ENCODE measurements at places on chromosomes 12 and 14.

GRCh38 chr12:41558671-41559070 is 370.6 kb downstream of the PDZRN4 start:
- no peak for DNase-seq

DNA sequence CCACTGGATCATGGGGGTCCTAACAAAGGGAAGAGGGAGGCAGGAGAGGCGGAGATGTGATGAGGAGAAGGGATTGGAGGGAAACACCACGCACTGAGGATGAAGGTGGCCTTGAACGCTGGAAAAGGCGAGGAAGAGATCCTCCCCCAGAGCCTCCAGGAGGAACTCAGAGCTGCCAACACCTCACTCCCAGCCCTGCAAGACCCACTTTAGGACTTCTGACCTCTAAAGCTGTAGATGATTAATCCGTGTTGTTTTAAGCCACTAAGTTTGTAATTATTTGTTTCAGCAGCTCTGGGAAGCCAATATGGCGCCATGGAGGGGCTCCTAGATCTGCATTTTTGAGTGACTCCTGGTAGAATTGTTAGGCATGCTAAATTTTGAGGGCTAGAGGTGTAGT is 74.6 kb upstream of the CEP83 start:
- no peak for DNase-seq

GRCh38 chr12:121656122-121656521 is 13.3 kb downstream of the MORN3 start:
- DNase-seq: no peak

GRCh38 chr14:32559048-32559447 is 229.9 kb downstream of the AKAP6 start:
- DNase-seq: no peak

DNA sequence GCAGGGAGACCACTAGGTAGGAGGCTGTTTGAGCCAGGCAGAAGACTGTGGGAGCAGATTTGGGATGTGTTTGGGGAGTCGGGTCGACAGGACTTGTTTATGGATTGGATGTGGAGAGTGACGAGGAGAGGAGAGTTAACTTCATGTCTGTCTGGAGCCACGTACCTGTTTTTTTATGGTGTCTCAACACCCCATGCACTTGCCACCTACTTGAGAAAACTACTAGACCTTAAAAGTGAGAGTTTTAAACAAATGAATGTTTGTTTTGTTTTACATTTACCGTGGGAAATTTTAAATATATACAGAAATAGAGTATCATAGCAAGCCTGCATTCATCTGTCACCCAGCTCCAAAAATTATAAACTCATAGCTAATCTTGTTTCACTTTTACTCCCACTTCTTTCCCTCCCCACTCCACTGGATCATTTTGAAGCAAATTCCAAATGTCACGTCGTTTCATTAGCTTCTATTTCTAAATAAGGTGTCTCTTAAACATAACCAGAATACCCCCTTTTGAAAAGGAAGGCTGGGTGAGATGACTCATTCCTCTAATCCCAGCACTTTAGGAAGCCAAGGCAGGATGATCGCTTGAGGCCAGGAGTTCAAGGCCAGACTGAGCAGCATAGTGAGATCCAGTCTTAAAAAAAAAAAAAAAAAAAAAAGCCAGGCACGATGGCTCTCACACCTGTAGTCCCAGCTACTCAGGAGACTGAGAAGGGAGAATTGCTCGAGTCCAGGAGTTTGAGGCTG is 136.2 kb downstream of the ANO6 start:
- no peak for DNase-seq

- no peak for DNase-seq
Measured at GRCh38 chr12:47190905-47191304, 111.1 kb upstream of the AMIGO2 start.

DNA sequence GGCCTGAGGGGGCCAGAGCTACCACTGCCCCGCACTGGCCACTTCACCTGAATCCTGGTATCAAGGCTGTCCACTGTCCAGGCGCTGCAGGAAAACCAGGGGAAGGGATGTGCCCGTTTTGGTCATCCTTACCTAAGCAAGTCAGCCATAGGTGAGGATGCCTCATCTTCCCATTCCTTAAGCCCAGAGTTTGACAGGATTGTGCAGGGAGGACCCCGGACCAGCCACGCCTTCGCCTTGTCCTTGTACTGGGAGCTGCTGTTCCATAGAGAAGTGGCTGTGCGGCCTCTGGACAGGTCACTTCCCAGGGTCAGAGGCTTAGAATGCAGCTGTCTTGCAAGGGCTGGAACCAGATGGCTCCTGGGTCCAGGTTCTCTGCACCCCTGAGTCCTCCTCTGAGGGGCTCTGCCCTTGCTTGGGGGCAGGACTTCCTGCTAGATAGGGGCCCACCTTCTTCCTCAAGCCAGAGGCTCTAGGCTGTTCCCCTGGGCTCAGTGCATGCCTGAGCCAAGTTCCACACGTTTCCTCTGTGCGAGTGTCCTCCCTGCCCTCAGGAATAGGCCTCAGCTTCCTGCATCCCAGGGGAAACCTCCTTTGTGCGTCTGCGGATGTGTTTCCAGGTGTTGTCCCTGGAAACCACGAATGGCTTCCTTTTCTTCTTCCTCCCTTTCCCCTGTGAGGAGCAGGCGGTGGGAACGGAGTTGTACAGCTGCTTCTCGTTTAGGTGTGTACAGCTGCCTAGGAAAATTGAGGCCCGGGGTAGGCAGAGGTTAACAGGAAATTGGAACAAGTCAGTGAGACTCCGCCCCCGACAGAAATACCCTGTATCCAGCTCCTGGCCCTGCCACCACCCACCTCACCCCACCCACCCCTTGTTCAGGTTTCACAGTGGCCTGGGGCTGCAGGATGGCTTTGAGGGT is 54.3 kb upstream of the RIN3 start:
- no peak for DNase-seq

GRCh38 chr14:29637411-29637810 is 290.2 kb downstream of the PRKD1 start:
- DNase-seq: no peak

DNA sequence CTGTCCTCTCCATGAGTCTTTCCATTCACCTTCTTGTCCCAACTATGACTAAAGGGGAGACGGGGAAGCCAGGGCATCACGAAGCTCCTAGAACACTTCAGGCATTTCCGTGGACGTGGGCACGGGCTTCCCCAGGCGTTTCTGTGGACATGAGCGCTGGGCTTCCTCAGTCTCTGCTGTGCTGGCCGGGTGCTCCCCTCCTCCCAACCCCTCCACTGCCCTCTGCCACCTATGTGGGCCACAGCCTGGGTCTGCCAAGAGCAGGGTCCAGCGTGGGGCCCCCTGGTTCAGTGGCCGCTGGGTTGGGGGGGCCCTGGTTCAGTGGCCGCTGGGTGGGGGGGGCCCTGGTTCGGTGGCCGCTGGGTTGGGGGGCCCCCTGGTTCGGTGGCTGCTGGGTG is 14.8 kb downstream of the HIP1R start:
- DNase-seq: no peak

DNA sequence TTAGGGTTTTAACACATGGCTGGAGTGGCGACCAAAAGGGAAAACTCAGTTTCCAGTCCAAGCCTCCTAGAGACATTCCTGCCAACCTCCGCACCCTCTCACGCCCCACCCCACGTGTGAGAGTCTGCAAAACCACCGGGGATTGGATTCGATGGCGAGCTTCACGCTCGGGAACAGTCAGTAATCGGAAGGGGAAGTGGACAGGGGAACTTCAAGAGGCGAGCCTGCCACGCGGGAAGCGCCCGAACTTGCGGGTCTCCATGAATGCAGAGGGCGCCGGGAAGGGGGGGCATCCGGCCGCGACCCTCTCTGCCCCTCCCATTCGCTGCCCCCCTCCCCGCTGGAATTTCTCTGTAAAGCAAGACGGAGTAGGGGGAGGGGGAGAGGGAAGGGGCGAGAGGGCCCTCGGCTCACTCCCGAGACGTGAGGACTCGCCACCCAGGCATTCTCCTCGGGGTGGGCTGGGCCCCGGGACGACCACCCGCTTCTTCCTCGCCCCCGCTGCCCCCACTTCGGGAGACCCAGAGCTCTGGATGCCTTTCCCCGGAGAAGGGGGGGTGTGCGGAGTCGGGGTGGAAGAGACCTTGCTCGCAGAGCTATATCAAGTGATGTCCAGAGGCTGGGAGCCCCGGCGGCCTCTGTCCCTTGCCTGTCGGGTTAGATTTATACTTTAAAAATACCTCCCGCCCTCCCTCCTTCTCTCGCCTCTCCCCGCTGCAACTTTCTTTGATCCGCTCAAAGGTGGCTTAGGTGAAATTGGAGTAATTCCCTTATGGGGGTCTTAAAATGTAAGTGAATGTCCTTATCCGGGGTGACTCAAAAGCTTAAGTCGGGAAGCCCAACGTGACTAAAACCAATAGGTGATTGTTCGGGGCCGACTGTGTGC is 2.5 kb upstream of the CCND2 start:
- peak; percentile 79 for DNase-seq

DNA sequence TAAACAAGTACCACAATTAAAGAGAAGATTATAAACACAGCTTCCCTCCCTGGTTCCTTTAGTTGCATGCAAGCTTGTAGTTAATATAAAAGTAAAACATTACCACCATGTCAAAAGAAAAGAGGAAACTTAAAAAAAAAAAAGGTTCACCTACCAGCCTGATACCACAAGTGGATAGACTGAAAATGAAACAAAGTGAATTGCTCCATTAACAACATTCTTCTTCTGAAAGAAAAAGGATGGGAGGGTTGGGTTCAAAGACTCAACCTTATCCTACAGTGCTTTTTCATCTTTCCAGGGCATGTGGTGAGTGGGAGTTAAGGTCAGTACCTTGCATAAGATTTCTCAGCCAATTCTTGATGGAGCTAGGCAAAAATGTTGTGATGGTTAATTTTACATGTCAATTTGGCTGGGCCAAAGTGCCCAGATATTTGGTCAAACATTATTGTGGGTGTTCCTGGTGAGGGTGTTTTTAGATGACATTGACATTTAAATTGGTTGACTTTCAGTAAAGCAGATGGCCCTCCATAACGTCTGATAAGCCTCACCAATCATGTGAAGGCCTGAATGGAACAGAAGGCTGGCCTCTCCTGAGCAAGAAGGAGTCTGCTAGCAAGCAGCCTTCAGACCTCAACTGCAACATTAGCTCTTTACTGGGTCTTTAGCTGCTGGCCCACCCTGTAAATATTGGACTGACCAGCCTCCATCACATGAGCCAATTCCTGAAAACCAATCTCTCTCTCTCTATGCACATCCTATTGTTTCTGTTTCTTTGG is 28.8 kb downstream of the VCPKMT start:
- DNase-seq: no peak

DNA sequence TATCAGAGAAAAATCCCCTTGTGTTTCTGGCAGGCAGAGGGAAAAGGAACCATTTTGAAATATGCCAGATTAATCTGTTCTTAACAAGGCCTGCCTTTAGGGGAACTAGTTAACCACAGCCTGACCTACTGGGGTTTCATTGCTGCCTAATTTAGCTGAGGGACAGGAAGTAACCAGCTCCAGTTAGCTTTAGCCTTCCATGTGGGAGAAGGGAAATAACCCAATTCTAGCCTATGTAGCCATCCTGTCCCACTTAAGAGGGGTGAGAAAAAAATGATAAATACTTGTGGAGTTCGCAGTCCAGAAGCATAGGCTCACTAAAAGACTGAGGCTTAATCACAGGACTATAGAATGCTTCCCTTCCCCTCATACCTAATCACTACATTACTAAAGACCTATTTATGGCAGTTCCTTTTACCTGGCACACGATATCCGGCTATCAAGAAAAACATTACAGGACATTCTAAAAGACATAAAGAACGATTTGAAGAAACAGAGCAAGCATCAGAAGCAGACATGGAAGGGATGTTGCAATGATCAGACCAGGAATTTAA is 22.8 kb downstream of the COX8C start:
- DNase-seq: no peak

DNA sequence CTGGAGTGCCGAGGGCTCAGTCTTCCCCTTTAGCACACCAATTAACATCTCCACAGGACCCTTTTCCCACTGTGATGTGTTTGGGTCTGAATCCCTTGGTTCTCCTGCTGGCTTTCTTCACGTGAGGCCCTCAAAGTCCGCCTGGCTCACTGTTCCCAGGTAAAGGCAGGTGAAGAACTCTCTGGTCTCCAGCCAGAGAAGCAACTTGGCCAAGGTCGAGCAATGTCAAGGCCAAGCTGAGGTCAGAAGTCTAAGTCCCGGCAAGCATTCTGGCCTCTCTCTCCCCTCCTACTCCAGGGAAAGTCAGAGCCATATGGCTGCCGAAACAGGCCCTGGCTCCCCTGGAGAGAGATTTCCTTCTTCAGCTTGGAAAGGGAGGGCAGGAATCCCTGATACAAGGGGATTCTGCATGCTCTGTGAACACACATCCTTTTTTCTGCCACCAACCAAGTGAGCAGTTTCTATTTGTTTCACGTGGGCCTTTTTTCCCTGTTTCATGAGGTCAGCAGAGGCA is 61.4 kb upstream of the ESRRB start:
- DNase-seq: no peak

- no peak for DNase-seq
Measured at GRCh38 chr14:69667938-69668335, 56.5 kb downstream of the SUSD6 start.

GRCh38 chr14:52455291-52456088 is 96.8 kb downstream of the TXNDC16 start:
- no peak for DNase-seq

DNA sequence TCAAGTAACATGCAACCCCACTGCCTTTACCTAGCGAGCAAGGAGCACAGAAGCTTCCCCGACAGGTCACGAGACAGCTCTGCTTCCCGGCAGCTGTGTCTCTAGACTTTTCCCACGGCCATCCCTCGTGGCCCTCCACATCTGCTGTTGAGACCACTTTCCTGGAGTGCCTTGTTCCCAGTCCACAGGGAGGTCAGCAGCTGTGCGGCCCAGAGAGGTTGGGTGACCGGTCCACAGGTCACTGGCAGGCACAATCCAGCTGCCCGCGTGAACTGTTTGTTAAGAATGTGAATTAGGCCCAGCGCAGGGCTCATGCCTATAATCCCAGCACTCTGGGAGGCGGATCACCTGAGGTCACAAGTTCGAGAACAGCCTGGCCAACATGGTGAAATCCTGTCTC is 71.5 kb downstream of the SCARB1 start:
- DNase-seq: no peak

GRCh38 chr12:15788233-15789219 is 662 bp downstream of the EPS8 start:
- DNase-seq: peak; percentile 60

DNA sequence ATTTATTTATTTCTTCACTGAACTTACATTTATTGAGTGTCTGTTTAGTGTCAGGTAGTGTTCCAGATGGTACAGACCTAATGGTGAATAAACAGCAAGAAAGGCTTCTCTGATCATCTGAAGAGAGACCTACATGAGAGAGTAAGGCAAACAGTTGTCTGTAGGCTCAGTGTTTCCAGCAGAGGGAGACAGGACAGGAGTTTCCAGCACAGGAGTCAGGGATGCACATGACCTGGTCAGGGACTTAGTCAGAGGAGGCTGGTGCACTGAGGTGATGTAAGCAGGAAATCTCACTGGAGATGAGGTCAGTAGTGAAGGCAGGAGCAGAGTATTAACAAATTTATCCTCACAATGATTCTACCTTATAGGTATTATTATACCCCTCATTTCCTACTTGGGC is 233.2 kb downstream of the MDGA2 start:
- no peak for DNase-seq

All from mucosa of descending colon (tissue), 3 donors.